LHCN-M2 (cell line): ENCODE measurements at places on chromosomes 5 and 9. TPM values are rescaled to one million over a fixed set of nuclear protein-coding genes. Genes with fewer than 3 reads are reported as not detected.

The SNCB gene
- 0.83 and 2.0 TPM in 2 replicates for total RNA-seq

DNA sequence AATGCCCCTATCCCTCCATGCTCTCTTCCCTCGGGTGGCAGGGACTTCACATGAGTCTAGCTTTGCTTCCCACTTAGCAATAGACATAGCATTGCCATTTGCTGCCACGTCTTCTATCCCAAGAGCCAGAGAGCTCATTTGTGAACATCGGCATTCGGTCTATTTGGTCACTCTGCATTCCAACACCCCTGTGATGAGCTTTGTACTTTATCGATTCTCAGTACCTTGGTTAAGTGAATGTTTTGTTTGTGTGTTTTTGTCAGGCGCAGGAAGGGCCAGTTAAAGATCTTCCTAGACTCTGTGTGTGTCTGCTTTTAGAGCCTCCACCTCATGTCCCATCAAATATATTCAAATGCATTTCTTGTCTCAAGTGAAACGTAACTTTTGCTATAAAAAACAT is 141.7 kb downstream of the TARS1 start:
- no peak for DNase-seq

The SLC1A1 gene
- 3.7 and 6.2 TPM in 2 replicates for total RNA-seq

GRCh38 chr9:123562844-123563346 is 206.9 kb downstream of the CRB2 start:
- peak; percentile 87 for DNase-seq

The NR6A1 gene
- total RNA-seq = 1.1 and 1.3 TPM in 2 replicates

GRCh38 chr5:141100243-141100805 is at the start of gene PCDHB3:
TSS of gene PCDHB3 (plus strand) at chr5:141100473. CDS start at chr5:141100650, 177 bp downstream.
- peak; percentile 77 for DNase-seq

The DOCK2 gene
- 6.1 and 9.9 TPM in 2 replicates for total RNA-seq

The PKD2L2 gene
- total RNA-seq = not detected in 2 replicates

GRCh38 chr9:16824545-16825330 is 45.7 kb downstream of the BNC2 start:
- peak; percentile 54 for DNase-seq
